ENCODE measurements at places on chromosomes 7 and 10. TPM values are rescaled to one million over a fixed set of nuclear protein-coding genes. Genes with fewer than 3 reads are reported as not detected.

CC2D2B gene
- total RNA-seq: 3.0 TPM

C10orf67 gene
- not detected for total RNA-seq

RNF133 gene
- total RNA-seq: not detected

FAM237B gene
- total RNA-seq: not detected

ADCY1 gene
- total RNA-seq: 6.7 TPM

MBL2 gene
- total RNA-seq: not detected

CFAP43 gene
- not detected for total RNA-seq

NME8 gene
- total RNA-seq: not detected

FAM25A gene
- not detected for total RNA-seq

CUZD1 gene
- total RNA-seq: 3.6 TPM

SPDYE6 gene
- not detected for total RNA-seq

HOXA2 gene
- not detected for total RNA-seq

PIK3AP1 gene
- total RNA-seq: 11.5 TPM

CPXM2 gene
- total RNA-seq: not detected

SEMA3D gene
- total RNA-seq: not detected

SP4 gene
- total RNA-seq: 55.9 TPM

FOXI2 gene
- total RNA-seq: not detected

MYO1G gene
- 567 TPM for total RNA-seq

GJD4 gene
- not detected for total RNA-seq

BAIAP2L1 gene
- 1.1 TPM for total RNA-seq

AQP1 gene
- total RNA-seq: not detected

CALY gene
- total RNA-seq: not detected

NUDT13 gene
- total RNA-seq: 1.2 TPM

SDK1 gene
- 0.06 TPM for total RNA-seq

GPR37 gene
- total RNA-seq: not detected

VTI1A gene
- total RNA-seq: 39.0 TPM

GLUD1 gene
- 111 TPM for total RNA-seq

FXYD4 gene
- total RNA-seq: not detected

ZNF277 gene
- total RNA-seq: 15.8 TPM

PNLIPRP2 gene
- total RNA-seq: not detected

VWA2 gene
- not detected for total RNA-seq

MRLN gene
- total RNA-seq: not detected

AP3M1 gene
- total RNA-seq: 50.6 TPM

COL1A2 gene
- 1.6 TPM for total RNA-seq

TAS2R41 gene
- total RNA-seq: not detected

TAS2R39 gene
- not detected for total RNA-seq

NAT16 gene
- total RNA-seq: not detected

AGR2 gene
- not detected for total RNA-seq

Data from activated CD8-positive, alpha-beta memory T cell treated with anti-CD3 and anti-CD28 coated beads, Interleukin-2, amount 10 ng/mL, durations not matched to agents 7 days and 5 days (primary cell).